ENCODE measurements at places on chromosomes 12 and 14.

DNA sequence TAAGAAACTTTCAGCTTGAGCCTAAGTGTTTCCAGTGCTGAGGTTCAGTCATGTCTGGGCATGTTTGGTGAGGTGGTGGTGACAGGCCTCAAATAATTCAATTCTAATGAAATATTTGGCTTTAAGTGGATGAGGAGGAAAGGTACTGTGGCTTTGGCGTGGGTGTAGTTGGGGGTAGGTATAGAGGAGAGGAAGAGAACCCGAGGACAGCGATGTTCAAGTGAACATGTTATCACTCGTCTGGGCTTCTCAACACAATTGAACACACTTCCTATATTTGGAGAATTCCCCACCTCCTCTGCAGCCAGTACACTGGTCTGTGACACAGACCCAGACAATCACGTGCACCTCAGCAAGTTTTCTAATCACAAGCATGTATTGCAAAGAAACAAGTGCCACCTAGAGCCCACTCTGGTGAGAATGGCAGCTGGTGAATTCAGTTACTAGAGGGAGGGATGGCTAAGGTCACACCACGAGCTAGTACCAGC is 53.0 kb downstream of the IFNG-AS1 start:
- no peak for DNase-seq

DNA sequence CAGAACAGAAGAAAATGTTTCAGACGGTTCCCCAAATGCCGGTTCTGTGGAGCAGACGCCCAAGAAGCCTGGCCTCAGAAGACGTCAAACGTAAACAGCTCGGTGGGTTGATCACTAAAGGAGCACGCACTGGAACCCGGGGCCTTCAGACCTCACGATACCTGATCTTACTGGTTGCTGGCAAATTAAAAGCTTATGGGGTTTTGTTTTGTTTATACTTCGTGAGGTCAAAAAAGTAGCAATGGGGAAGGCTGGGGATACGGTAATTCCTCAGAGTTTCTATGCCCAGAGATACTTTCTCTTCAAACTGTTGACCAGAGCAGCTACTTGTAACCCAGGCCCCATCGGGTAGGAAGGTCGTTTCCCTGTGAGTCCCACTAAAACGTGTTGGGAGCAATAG is 1.7 kb downstream of the CDKN1B start:
- DNase-seq: peak; percentile 52

- peak; percentile 67 for DNase-seq
These were observed 2.2 kb upstream of the KRT80 start for GRCh38 chr12:52193991-52194390.

DNA sequence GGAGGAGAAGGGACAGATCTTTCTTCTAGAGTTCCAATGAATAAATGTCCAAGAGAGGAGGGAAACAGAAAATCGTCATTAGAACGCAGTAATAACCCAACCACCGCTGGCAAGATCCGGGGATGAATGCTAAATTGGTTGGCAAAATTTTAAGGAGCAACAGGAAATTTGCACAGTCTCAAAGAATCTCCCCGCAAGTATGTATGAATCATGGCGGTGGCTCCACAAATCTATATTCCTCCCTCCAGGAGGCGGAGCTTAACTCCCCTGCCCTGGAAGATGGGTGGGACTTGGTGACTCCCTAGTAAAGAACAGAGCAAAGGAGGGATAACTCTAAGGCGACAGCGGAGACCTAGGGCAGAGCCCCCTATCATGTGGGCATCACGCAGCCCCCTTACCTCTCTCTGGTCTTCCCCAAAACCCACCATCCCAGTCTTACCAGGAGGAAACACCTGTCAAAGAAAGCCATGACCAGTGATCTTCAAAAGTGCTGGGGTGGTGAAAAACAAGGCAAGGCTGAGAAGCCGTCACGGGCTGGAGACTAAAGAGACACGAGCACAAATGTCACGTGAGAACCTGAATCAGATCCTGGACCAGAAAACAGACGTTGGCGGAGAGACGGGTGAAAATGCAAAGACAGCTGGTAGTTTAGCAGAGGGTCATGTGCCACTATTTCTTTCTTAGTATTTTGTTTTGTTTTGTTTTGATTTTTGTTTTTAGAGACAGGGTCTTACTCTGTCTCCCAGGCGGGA is 125.8 kb downstream of the NCOR2 start:
- DNase-seq: no peak

- no peak for DNase-seq
These were observed 4.8 kb downstream of the CD163 start for GRCh38 chr12:7498809-7499208.

DNA sequence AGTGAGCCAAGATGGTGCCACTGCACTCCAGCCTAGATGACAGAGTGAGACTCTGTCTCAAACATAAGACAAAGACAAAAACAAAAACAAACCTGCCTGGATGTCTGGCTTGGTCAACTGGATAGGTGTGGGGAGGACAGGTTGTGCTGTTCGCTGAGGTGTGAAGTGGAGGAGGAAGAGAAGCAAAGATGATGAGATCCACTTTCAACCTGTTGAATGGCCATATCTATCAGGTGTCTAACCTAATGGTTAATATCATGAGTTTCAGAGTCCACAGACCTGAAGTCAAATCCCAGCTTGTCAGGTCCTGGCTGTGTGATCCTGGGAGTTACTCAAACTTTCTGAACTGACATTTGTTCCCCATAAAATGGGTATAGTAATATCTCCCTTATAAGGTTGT is 9.7 kb upstream of the CCDC177 start:
- DNase-seq: no peak

GRCh38 chr14:21072031-21072473 is 1.9 kb downstream of the ARHGEF40 start:
- no peak for DNase-seq

GRCh38 chr12:92442782-92443181 is 260.0 kb upstream of the PLEKHG7 start:
- DNase-seq: no peak

- peak; percentile 36 for DNase-seq
These were observed 14.9 kb downstream of the C2CD5 start for GRCh38 chr12:22529281-22530060.

DNA sequence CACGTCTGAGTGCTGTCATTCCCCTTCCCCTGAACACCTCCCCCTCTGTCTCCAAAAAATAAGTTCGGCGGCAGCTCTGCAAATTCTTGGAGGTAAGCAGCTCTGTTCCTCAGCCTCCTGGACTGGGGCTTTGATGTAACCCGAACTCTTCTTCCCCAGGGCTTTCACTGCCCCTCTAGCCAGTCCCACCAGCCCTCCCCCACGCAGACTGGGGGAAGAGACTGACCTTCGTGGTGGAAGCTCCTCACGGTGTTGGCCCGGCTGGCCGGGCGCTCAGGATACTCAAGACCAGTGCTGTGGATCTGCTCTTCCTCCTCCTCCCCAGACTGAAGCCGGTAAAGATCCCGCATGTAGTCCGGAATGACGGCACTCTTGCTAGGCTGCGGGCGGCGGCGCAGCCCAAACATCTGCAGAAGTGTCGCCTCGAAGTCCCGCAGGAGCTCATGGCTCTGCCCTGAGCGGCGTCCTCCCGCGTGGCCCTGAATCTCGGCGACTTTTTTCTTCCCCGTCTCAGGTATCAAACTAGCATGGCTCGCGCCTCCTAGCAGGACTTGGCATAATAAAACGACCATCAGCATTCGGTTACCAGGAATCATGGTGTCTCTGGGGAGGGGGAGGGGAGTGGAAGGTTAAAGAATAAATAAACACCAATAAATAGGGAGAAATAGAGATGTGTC is 4.9 kb downstream of the BMP4 start:
- no peak for DNase-seq

GRCh38 chr14:90368946-90369721 is 27.7 kb upstream of the CALM1 start:
- DNase-seq: no peak

- no peak for DNase-seq
These were observed 148.1 kb downstream of the SYT1 start for GRCh38 chr12:79012636-79013035.
